NCI-H510A (cell line): ENCODE measurements at places on chromosomes 7 and 10.

GRCh38 chr7:102253973-102254370 lies 32.7 kb upstream of the SH2B2 start:
- no peak for DNase-seq

GRCh38 chr10:95289921-95290421 lies 832 bp downstream of the PDLIM1 start:
- DNase-seq = no peak

- DNase-seq = peak; percentile 50
Observed at GRCh38 chr7:86833360-86833759, 189.7 kb downstream of the GRM3 start.

DNA sequence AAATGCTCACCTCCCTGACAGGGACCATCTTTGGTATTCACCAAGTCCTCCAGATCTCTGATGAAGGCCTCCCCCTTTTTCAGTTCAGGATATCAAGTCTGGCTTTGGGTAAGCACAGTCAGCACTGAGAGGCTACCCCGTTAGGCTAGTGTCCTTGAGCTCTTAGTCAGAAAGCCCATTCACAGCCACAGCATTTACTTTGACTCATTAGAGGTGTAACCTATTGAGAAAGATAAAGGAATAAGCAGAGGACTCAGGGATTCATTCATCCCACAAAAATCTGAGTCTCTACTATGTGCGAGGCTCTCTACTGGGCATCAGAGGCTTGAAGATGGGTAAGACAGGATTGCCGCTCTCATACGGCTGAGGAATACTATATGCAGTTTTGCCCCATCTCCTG lies 14.0 kb upstream of the RAMP3 start:
- DNase-seq = no peak

DNA sequence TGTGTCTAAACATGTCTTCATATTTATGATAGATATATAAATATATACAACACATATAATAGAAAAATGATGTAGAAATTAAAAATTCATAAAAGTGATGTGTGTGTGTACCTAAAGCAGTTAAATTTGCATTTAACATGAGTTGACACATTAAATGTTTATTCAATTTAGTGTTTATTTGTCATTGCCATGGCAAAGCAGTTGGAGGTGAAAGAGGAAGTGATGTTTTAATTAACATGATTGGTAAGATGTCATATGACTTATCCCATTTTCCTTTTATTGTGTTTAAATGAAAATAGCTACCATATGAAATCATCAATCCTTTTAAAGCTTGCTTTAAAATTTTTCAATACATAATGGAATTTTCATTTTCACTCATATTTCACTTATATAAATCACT lies 452.6 kb downstream of the SUGCT start:
- DNase-seq = no peak

GRCh38 chr10:117112220-117112619 lies 25.9 kb downstream of the VAX1 start:
- no peak for DNase-seq

DNA sequence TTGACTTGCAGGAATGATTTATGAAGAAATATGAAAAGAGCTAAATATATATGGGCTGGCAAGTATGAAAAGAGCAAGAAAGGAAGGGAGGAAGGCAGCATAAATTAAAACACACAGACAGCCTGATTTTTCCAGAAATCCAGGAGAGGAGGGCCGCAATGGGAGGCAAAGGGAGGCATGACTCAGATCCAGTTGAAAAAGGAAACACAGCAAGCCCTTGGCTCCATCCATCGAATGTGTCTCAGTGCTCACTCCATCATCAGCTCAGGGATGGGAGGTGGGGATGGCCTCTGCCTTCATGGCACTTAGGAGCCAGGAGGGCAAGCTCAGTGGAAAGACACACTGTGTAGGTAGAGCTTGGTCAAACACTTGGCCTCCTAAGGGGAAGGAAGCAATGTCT lies 75.7 kb upstream of the PDZD8 start:
- DNase-seq = no peak

- DNase-seq = no peak
Observed at GRCh38 chr7:41773756-41774155, 70.9 kb upstream of the INHBA start.

GRCh38 chr10:118633786-118634185 lies 38.3 kb upstream of the PRLHR start:
- no peak for DNase-seq

- no peak for DNase-seq
Observed at GRCh38 chr7:91299952-91300775, 35.9 kb downstream of the FZD1 start.

- DNase-seq = no peak
Observed at GRCh38 chr7:127782075-127782474, 130.1 kb downstream of the SND1 start.

GRCh38 chr7:42869131-42870020 lies 42.5 kb downstream of the C7orf25 start:
- DNase-seq = no peak

DNA sequence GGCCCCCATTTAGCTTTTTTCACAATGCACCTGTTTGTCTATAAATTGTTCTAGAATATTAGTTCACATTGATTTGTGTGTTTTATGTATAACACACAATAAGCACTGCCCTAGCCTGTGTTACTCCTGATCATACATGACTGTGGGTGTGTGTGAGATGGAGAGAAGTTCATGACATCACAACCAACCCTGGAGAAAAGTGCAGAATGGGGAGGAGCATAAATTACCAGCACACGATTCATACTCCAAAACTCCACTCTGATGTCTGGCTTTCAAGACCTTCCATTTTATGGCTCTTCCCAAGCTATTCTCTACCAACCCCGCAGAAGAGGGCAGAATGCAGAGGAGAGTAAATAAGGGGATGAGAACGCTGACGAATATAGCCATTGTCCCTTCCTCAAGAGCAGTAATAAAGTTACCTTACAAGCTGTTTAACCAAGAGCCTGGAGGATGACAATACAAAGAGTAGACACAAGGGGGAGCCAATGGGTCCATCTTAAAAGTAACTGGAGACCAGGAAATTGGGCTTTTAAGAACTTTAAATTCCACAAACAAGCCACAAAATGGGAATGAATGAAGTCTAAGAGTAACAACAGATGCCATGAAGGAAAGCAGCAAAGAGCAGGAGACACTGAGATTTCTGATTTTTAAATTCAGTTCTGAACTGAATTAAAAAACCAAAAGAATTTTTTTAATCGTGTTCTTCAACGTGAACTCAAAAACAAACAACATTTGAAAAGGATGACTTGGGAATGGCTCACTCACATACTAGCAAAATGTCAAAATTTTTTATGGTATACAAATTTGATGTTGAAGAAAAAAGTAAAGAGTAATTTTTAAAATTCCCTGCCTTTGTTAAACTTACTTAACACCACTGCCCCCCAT lies 159.6 kb downstream of the PARD3 start:
- DNase-seq = no peak

DNA sequence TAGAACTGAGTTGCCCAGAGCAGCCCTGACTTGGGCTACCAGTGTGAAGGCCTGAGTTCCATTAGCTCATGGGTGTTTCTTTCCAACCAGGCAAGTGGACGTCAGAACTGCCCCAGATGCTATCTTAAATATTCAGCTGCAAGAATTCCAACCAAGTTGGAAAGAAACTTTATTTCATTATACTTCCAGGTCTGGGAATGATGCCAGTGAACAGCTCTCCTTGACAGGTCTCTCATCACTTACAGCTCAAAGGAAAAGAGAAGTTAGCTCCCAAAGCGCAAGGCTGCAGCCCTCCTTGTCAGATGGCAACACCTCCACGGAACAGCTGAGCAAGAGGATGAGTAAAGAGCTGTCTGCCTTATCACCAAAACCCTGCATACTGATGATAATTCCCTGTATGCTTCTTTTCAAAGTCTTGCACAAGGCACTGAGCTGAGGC lies 255.5 kb upstream of the AOAH start:
- DNase-seq = no peak

- no peak for DNase-seq
Observed at GRCh38 chr7:75033826-75034225, 39.8 kb downstream of the RCC1L start.

GRCh38 chr7:51269321-51269720 lies 47.3 kb downstream of the COBL start:
- no peak for DNase-seq

GRCh38 chr7:7416031-7416858 lies 119.4 kb downstream of the COL28A1 start:
- DNase-seq = no peak

DNA sequence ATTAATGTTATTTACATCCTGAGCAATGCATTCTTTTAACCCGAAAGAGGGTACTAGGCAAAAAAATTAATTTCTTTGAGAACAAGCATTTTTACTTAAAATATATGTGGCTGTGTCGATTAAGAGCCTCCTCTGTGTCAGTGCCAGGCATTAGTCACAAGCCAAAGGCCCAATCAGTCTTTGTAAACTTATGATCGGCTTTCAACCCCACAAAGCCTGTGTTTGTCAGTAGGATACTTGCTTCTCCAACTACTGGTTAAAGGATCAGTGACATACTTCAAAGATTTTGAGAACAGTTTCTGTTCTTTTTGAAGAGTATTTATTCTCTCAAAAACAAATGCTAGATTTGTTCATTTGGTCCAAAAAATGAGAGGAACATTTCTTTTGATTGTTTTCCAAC lies 159.3 kb downstream of the NRCAM start:
- no peak for DNase-seq

GRCh38 chr7:140201393-140201792 lies 24.6 kb upstream of the KDM7A start:
- DNase-seq = no peak

DNA sequence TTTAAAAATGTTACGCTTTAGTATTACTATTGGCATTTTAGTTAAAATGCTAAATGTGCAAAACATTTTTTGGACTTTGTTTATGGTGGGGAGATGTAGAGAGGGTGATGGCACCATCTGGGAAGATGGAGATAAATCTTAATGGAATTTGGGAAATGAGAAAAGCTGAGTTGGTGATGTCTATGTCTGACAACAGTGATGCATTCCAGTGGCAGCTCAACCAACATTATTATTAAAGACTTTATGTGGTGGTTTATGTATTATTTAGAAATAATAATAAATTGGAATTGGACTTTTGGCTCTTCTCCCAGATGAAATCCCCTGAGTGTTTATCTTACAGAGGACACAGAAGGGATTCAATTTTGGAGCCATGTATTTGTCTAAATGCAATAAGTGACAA lies 77.6 kb downstream of the SEC23IP start:
- DNase-seq = no peak

GRCh38 chr10:113566888-113567287 lies 14.0 kb downstream of the HABP2 start:
- DNase-seq = peak; percentile 96

DNA sequence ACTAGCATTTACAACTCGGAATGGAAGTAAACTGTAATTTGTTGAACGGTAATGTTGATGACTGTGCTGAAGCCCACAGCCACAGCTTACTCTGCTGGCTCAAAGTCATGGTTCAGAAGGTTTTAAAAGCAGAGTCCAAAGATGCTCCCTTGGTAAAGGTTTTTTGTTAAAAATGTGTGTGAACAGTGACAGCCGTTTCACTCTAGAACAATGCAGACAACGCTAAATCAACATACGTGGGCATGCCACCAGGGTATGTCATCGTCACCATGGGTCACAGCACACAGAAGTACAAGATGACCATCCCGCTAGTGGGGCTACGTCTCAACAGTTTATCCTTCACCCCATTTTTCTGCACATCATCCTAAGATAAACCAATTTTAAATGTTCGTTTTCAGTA lies 106.5 kb upstream of the LANCL2 start:
- DNase-seq = no peak

DNA sequence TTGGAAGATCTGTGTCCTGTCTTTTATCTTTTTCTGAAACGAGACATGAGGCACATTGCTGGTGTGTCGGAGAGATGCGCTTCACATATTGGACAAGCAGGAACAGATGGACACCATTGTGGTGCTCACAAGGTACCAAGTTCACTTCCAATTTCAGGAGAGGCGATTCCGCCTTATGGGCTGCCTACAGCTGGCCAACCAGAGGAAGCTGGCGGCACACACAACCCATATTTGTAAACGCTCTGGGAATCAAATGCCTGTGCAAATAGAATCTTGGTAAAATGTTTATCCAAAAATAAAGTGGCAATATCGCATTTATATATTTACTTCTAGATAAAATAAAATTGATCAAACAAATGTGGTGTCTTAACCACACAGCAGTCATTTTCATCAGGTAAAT lies 337.4 kb downstream of the TCERG1L start:
- DNase-seq = no peak

DNA sequence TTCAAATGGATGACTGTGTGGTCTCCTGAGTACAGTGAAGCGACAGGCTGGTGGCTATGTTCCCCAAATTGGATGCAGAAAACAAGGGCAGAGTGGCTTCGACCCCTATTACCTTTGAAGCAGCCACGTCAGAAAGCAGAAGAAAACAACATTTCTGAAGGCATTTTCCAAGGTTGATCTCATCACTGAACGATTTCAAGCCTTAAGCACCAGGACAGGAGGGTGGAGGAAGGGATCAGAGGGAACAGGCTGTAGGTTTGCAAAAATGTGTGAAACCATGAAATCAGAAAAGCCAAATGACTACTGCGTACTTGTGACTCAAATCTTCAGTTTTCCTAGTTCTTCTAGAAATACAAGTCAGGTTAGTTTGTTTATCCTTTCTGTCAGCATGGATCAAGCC lies 181.0 kb upstream of the TMEM106B start:
- no peak for DNase-seq

DNA sequence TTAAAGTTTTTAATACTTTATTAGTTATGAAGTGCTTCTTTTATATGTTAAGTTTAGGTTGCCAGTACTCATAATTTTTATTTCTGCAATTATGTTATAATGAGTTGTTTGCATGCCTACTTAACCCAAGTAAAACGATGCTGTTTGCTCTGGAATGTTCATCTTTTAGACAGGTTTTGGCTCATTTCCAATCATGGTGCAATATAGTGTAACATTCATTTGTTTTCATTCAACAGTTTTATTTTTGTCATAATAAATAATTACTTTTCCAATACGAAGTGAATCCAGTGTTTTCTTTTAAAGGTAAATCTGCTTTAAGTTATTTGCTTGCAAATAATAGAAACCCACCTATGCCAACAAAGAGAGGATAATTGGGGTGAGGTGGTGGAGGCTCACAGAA lies 22.1 kb downstream of the ARL5B start:
- no peak for DNase-seq

GRCh38 chr10:68752711-68753350 lies 31.8 kb downstream of the CCAR1 start:
- no peak for DNase-seq

- no peak for DNase-seq
Observed at GRCh38 chr7:112905950-112906349, 115.8 kb upstream of the TMEM168 start.

GRCh38 chr10:33223326-33224000 lies 111.0 kb downstream of the NRP1 start:
- no peak for DNase-seq

- DNase-seq = no peak
Observed at GRCh38 chr7:81235997-81236396, 317.1 kb upstream of the SEMA3C start.

- no peak for DNase-seq
Observed at GRCh38 chr7:22934473-22935065, 79.4 kb downstream of the HYCC1 start.
